Mesendoderm (in vitro differentiated cells): ENCODE measurements at places on chromosomes 5 and 9.
A peak's percentile ranks its signal among the peaks of the same experiment; 100 is the strongest.

DNA sequence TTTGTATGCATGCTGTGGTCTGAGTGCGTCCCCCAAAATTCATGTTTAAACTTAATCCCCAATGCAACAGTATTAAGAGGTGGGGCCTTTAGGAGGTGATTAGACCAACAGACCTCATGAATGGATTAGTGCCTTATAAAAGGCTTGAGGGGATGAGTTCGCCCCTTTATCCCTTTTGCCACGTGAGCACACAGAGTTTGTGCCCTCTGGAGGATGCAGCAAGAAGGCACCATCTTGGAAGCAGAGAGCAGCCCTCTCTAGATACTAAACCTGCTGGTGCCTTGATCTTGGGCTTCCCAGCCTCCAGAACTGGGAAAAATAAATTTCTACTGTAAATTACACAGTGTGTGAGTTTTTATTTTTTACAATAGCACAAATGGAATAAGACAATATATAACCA is 177.1 kb upstream of the SPRY4 start:
- peaks cover 6% of the 10 kb centered on the region for H3K4me1 ChIP-seq
- DNase-seq = peak; percentile 18
- H3K36me3 ChIP-seq = no peaks in the 10 kb centered on the region
- no peak overlapping the region for H3K4me3 ChIP-seq

GRCh38 chr5:106171132-106171531 is 1499.6 kb downstream of the EFNA5 start:
- no peak overlapping the region for H3K4me3 ChIP-seq
- no peaks in the 10 kb centered on the region for H3K27me3 ChIP-seq
- H3K27ac ChIP-seq = no peak overlapping the region
- H3K36me3 ChIP-seq = no peaks in the 10 kb centered on the region

DNA sequence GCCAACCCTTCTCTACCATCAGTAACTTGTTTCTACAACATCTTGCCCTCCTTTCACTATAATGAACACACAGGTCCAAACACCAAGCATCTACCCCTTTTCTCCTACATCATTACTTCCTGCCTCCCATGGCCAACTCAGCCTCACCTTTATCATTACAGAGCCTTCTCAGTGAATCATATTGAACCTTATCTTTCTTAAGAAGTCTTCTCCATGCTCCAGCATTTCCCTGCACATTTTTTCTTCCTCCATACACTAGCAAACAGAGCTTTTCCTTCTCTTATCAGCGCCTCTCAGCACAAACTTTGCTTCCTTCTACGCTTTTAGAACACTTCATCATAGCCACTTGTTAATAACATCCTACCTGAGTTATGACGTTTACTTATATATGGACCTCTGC is 148.2 kb downstream of the ARL15 start:
- DNase-seq = no peak
- no peak overlapping the region for H3K4me3 ChIP-seq
- H3K36me3 ChIP-seq = no peaks in the 10 kb centered on the region
- H3K27ac ChIP-seq = no peak overlapping the region
- no peaks in the 10 kb centered on the region for H3K27me3 ChIP-seq
- no peaks in the 10 kb centered on the region for H3K4me1 ChIP-seq

GRCh38 chr9:74672237-74672636 is 175.1 kb downstream of the RORB start:
- no peak overlapping the region for H3K4me3 ChIP-seq
- H3K4me1 ChIP-seq = peaks cover 2% of the 10 kb centered on the region
- no peaks in the 10 kb centered on the region for H3K36me3 ChIP-seq
- peak; percentile 45 for DNase-seq
- no peak overlapping the region for H3K27ac ChIP-seq

GRCh38 chr9:79471580-79472543 is 99.9 kb upstream of the TLE4 start:
- DNase-seq = peak; percentile 27
- no peak overlapping the region for H3K27ac ChIP-seq
- no peaks in the 10 kb centered on the region for H3K36me3 ChIP-seq
- H3K4me1 ChIP-seq = no peaks in the 10 kb centered on the region
- no peaks in the 10 kb centered on the region for H3K27me3 ChIP-seq
- H3K4me3 ChIP-seq = no peak overlapping the region

DNA sequence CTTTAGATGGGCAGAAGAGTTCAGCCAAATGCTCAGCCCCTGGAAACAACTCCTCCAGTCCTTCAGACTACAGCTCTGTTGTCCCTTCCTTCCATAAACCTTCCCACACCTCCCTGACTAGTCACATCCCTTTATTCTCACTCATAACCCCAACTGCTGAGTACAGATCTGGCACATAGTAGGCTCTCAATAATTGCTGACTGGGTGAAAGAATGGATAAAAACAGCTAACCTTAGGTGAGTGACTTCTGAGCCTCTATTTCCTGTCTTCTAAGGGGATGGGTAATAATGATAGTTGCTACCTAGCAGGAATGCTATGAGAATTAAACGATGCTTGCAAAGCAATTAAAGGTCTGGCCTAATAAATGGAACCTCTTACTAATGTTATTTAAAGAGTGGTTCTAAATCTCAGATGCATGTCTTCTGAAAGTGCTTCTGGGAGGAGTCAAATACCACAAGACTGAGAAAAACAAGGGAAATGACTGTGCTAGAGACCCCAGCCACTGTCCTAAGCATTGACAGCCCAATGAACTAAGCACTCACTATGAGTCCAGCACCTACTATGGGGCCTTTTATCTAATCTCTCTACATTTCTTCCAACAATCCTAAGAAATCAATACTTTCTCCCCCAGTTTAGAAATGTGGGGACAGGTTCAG is 2.5 kb upstream of the NR6A1 start:
- no peak overlapping the region for H3K27ac ChIP-seq
- peaks cover 2% of the 10 kb centered on the region for H3K4me1 ChIP-seq
- H3K27me3 ChIP-seq = no peaks in the 10 kb centered on the region

- H3K36me3 ChIP-seq = no peaks in the 10 kb centered on the region
- H3K4me3 ChIP-seq = no peak overlapping the region
- H3K27ac ChIP-seq = no peak overlapping the region
- DNase-seq = no peak
Observed at GRCh38 chr5:27091858-27092257, 53.5 kb upstream of the CDH9 start.

GRCh38 chr5:83687124-83687619 is 33.5 kb downstream of the HAPLN1 start:
- no peak overlapping the region for H3K4me3 ChIP-seq
- no peaks in the 10 kb centered on the region for H3K36me3 ChIP-seq
- H3K27ac ChIP-seq = no peak overlapping the region
- H3K4me1 ChIP-seq = no peaks in the 10 kb centered on the region

DNA sequence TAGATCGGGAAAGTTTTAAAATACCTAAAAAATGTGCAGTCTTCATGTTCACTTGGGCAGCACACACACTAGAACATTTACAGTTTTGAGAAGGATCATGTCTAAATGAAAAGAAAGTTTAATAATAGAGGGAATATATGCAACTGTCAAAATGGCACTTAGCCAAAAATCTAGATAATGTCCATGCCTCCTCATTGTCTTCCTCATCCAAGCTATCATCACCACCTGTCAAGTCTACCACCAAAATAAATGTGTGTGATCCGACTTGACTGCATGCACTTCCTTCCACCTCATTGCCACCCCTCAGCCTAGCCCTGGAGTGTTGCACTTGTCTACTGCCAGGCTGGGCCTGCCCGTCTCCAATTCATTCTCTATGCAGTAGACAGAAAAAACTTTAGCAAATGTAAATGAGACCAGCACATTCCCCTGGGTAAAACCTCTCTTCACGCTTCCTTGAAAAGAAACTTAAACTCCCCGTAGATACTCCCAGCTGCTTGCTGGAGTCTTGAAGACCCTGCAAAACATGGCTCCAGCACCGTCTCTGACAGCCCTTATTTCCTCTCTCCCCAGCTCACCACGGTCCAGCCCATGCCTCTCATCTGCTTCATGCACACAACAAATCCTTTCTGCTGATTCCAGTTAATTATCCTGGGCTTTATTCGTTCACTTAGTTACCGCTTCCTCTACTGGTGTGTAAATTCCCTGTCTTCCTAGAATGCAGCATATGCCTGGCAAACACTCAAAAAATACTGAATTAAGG is 66.9 kb downstream of the FANCC start:
- no peaks in the 10 kb centered on the region for H3K4me1 ChIP-seq
- no peaks in the 10 kb centered on the region for H3K27me3 ChIP-seq
- H3K36me3 ChIP-seq = no peaks in the 10 kb centered on the region
- H3K4me3 ChIP-seq = no peak overlapping the region
- DNase-seq = no peak

- H3K36me3 ChIP-seq = no peaks in the 10 kb centered on the region
- peak overlapping the region; percentile 58 for H3K4me3 ChIP-seq
- no peak for DNase-seq
Observed at GRCh38 chr5:132556153-132556762, 519 bp upstream of the RAD50 start.

GRCh38 chr5:82911910-82912309 is 165.3 kb downstream of the TMEM167A start:
- H3K4me3 ChIP-seq = no peak overlapping the region
- DNase-seq = no peak
- no peaks in the 10 kb centered on the region for H3K4me1 ChIP-seq
- H3K36me3 ChIP-seq = no peaks in the 10 kb centered on the region
- H3K27ac ChIP-seq = no peak overlapping the region
- no peaks in the 10 kb centered on the region for H3K27me3 ChIP-seq

- no peak overlapping the region for H3K27ac ChIP-seq
- H3K4me3 ChIP-seq = no peak overlapping the region
- DNase-seq = no peak
- H3K4me1 ChIP-seq = no peaks in the 10 kb centered on the region
- H3K27me3 ChIP-seq = no peaks in the 10 kb centered on the region
- H3K36me3 ChIP-seq = no peaks in the 10 kb centered on the region
Observed at GRCh38 chr5:164052536-164053093, 547.2 kb downstream of the MAT2B start.

DNA sequence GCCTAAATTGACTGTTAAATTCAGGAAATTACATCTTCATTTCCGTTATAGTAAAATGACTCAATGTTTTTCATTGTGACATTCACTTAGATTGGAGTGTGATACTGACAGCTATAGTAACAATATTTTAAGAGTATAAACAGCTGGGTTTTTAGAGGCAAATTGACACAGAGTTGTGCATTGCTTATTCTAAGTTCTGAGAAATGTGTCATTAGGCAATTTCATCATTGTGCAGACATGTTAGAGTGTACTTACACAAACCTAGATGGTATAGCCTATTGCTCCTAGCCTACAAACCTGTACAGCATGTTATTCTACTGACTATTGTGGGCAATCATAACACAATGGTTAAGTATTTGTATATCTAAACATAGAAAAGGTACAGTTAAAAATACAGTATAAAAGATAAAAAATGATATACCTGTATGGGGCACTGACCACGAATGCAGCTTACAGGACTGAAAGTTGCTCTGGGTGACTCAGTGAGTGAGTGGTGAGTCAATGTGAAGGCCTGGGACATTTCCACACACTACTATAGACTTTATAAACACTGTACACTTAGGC is 132.7 kb downstream of the PDE4D start:
- H3K36me3 ChIP-seq = no peaks in the 10 kb centered on the region
- no peak overlapping the region for H3K4me3 ChIP-seq
- no peak overlapping the region for H3K27ac ChIP-seq
- DNase-seq = no peak

DNA sequence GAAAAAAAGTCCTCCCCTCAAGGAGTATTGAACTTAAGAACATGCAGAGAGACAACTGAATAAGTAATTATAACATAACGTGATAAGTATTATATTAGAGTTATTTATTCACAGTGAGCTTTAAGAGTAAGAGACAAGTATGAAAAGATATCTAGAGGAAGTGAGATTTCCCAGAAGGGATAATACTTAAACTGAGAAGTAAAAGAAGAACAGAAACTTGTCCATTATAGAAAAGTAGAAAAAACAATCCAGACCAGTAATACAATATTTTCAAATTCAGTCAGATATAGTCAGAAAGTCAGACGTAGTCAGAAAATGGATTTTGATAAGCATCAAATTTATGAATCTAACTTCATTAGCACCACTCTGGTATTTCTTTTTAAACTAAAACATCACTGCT is 613.0 kb upstream of the CCNG1 start:
- DNase-seq = no peak
- no peak overlapping the region for H3K27ac ChIP-seq
- no peaks in the 10 kb centered on the region for H3K27me3 ChIP-seq
- no peaks in the 10 kb centered on the region for H3K36me3 ChIP-seq
- H3K4me1 ChIP-seq = no peaks in the 10 kb centered on the region

GRCh38 chr5:95554331-95554646 is 488 bp downstream of the SKIC3 start:
- H3K27ac ChIP-seq = no peak overlapping the region
- H3K27me3 ChIP-seq = no peaks in the 10 kb centered on the region
- DNase-seq = no peak
- H3K4me1 ChIP-seq = peaks cover 6% of the 10 kb centered on the region

DNA sequence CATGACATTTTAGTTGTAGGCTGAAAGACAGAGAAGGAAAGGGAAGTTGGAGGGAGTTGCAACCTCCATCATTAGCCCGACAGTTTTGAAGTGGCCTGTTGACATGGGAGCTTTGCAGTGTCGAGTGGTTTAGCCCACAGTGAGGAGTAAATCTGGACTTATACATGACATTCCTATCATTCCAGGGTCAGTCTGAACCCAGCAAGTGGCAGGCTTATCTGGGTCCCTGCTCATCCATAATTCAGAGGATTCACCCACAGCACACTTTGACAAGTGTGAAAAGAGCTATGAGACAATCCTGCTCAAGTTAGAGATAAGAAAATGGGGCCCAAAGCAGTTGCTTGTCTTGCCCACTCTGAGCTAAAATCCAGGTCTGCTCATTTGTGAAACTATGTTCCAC is 8.4 kb upstream of the TNC start:
- no peaks in the 10 kb centered on the region for H3K27me3 ChIP-seq
- H3K27ac ChIP-seq = no peak overlapping the region
- H3K36me3 ChIP-seq = no peaks in the 10 kb centered on the region
- H3K4me1 ChIP-seq = no peaks in the 10 kb centered on the region

DNA sequence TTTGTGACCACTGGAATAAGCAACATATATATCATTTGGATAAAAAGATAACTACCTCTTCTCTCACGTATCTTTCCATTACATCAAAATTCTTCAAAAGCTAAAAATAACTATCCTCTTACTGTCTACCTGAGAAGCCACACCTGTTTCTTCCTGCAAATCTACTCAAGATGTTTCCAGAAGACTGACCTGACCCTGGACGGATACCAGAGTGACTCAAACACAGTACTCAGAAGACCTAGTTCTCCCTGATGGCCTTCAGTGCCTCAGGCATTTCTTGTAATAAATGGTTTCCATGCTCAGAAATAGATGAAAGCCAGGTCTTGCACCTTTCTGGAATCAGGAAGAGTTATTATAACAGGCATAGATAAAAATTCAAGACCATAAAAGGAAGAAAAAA is 245.9 kb upstream of the PIK3R1 start:
- H3K36me3 ChIP-seq = no peaks in the 10 kb centered on the region
- no peaks in the 10 kb centered on the region for H3K27me3 ChIP-seq
- no peaks in the 10 kb centered on the region for H3K4me1 ChIP-seq

- no peak overlapping the region for H3K27ac ChIP-seq
- no peak for DNase-seq
- H3K36me3 ChIP-seq = no peaks in the 10 kb centered on the region
- H3K4me1 ChIP-seq = no peaks in the 10 kb centered on the region
Observed at GRCh38 chr9:134536101-134536900, 105.3 kb upstream of the COL5A1 start.
